ENCODE measurements at places on chromosomes 4 and X.

- no peaks in the 10 kb centered on the region for H3K36me3 ChIP-seq
- peaks cover 2% of the 10 kb centered on the region for H3K4me1 ChIP-seq
- H3K4me3 ChIP-seq = no peak overlapping the region
- DNase-seq = no peak
- H3K27me3 ChIP-seq = no peaks in the 10 kb centered on the region
Measured at GRCh38 chr4:159856451-159856850, 753.6 kb downstream of the RAPGEF2 start.

DNA sequence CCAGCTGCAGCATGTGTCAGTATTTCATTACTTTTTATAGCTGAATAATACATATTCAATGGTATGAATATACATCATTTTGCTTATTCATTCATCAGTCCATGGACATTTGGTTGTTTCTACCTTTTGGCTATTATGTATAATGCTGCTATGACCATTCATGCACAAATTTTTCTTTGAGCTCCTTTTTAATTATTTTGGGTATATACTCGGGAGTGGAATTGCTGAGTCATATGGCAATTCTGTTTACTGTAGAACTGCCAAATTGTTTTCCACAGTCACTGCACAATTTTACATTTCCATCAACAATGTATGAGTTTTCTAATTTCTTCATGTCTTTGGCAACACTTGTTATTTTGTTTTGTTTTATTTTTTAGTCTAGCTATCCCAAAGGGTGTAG is 405.9 kb upstream of the PITX2 start:
- no peak overlapping the region for H3K27ac ChIP-seq
- H3K4me3 ChIP-seq = no peak overlapping the region
- no peaks in the 10 kb centered on the region for H3K4me1 ChIP-seq
- H3K27me3 ChIP-seq = no peaks in the 10 kb centered on the region

- peaks cover 9% of the 10 kb centered on the region for H3K4me1 ChIP-seq
- H3K36me3 ChIP-seq = no peaks in the 10 kb centered on the region
- no peak overlapping the region for H3K27ac ChIP-seq
- no peaks in the 10 kb centered on the region for H3K27me3 ChIP-seq
- no peak overlapping the region for H3K4me3 ChIP-seq
- no peak for DNase-seq
Measured at GRCh38 chr4:167966143-167966542, 126.2 kb upstream of the ANXA10 start.

DNA sequence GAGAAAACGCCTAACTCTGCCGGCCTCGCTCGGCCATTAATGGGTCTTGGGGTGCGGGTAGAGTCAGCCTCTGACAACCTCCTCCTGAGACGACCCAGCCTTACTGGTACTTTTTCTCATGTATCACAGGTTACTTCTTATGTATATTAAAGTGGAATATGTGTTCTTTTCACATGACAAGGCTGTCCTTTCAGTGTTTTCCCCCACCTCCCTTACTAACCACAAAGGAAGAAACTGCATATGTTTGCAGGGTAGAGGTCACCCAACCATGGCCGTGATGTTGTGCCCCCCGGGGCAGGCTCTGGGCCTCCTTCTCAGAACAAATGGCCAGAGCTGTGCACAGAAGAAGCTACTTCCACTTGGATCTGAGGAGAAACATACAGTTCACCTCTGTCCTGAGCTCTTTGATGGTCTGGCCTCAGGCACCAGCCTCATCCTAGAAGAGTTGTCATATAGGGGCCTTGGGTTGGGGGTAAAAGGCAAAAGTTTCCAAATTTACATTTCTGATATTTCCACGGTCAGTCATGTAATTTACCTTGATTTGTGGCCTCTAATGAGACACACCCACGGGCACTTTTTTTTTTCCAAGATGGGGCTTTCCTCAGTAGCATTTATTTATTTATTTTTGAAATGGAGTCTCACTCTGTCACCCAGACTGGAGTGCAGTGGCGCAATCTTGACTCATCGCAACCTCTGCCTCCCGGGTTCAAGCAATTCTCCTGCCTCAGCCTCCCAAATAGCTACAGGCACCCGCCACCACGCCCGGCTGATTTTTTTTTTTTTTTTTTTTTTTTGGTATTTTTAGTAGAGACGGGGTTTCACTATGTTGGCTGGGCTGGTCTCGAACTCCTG is 1.9 kb downstream of the SOWAHD start:
- no peak overlapping the region for H3K27ac ChIP-seq
- no peak for DNase-seq
- no peaks in the 10 kb centered on the region for H3K4me1 ChIP-seq

- no peaks in the 10 kb centered on the region for H3K36me3 ChIP-seq
- no peak overlapping the region for H3K27ac ChIP-seq
- DNase-seq = no peak
- H3K4me1 ChIP-seq = no peaks in the 10 kb centered on the region
- H3K27me3 ChIP-seq = no peaks in the 10 kb centered on the region
- no peak overlapping the region for H3K4me3 ChIP-seq
Measured at GRCh38 chr4:94377294-94377693, 34.7 kb upstream of the HPGDS start.

- no peak for DNase-seq
- no peaks in the 10 kb centered on the region for H3K4me1 ChIP-seq
- H3K36me3 ChIP-seq = no peaks in the 10 kb centered on the region
Measured at GRCh38 chrX:30039768-30040167, 175.6 kb upstream of the MAGEB2 start.

DNA sequence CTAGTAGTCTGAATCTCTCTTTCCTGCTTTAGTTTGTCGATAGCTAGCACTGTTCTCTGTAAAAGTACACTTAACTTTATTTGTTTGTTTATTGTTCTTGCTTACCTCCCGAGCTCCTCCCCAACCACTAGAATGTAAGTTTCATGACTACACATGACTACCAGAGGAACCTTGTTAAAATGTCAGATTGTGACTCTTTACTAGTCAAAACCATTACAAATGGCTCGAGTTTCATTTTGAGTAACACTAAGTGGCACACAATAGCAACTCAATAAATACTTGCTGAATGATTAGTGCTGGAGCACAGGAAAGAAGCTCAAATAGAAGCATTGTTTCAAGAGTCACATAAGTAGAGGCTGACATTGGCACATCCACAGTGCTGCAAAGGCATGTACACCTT is 116.1 kb downstream of the MAPK10 start:
- H3K27me3 ChIP-seq = no peaks in the 10 kb centered on the region
- no peak overlapping the region for H3K27ac ChIP-seq
- DNase-seq = no peak
- H3K4me1 ChIP-seq = no peaks in the 10 kb centered on the region

GRCh38 chr4:148790691-148791090 is 348.5 kb upstream of the NR3C2 start:
- no peak for DNase-seq
- no peak overlapping the region for H3K27ac ChIP-seq
- H3K4me1 ChIP-seq = no peaks in the 10 kb centered on the region
- H3K36me3 ChIP-seq = no peaks in the 10 kb centered on the region
- H3K4me3 ChIP-seq = no peak overlapping the region

DNA sequence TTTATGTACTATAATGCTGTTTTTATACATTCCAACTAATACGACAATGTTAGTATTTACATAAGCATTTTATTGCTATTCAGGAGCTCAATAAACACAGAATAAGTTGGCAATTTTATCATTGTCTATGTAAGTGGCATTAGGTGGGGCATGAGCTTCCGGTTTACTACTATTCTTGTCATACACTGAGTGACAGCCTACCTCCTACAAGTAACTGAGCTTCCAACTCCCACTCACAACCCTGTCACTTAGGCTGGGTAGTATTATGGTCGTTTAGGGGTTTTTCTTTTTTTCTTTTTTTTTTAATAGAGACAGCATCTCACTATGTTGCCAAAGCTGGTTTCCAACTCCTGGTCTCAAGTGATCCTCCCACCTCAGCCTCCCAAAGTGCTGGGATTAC is 7.4 kb downstream of the PPID start:
- H3K27me3 ChIP-seq = no peaks in the 10 kb centered on the region
- DNase-seq = no peak
- H3K4me1 ChIP-seq = no peaks in the 10 kb centered on the region
- H3K27ac ChIP-seq = no peak overlapping the region

GRCh38 chr4:76105652-76106051 is 31.1 kb downstream of the ART3 start:
- no peaks in the 10 kb centered on the region for H3K36me3 ChIP-seq
- H3K27ac ChIP-seq = no peak overlapping the region
- peaks cover 3% of the 10 kb centered on the region for H3K4me1 ChIP-seq
- H3K4me3 ChIP-seq = no peak overlapping the region
- no peaks in the 10 kb centered on the region for H3K27me3 ChIP-seq

DNA sequence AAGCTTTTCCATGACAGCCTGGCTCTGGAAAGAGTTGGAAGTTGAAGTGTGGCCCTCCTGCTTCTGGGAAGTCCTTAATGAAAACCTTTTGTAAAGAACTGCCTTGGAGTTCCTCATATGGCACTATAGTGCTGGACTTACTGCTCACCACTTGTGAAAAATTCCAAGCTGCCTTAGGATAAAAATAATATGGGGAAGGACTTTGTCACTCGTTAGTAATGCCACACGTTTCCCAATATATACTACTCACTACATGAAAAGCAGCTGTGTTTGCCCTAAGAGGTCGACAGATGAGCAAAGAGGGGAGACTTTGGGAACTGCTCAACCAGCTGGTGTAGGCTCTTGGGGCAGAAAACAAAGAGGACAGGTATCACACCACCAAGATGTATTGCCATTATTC is 11.7 kb downstream of the OPHN1 start:
- no peak for DNase-seq
- H3K4me3 ChIP-seq = no peak overlapping the region
- H3K27me3 ChIP-seq = no peaks in the 10 kb centered on the region
- H3K27ac ChIP-seq = no peak overlapping the region
- no peaks in the 10 kb centered on the region for H3K36me3 ChIP-seq

GRCh38 chr4:111601671-111602070 is 543.6 kb upstream of the FAM241A start:
- DNase-seq = no peak
- no peaks in the 10 kb centered on the region for H3K4me1 ChIP-seq
- H3K4me3 ChIP-seq = no peak overlapping the region

GRCh38 chr4:9936129-9936644 is 85.1 kb downstream of the SLC2A9 start:
- no peaks in the 10 kb centered on the region for H3K27me3 ChIP-seq
- no peak overlapping the region for H3K27ac ChIP-seq
- DNase-seq = no peak
- H3K4me1 ChIP-seq = no peaks in the 10 kb centered on the region
- H3K4me3 ChIP-seq = no peak overlapping the region

- H3K36me3 ChIP-seq = no peaks in the 10 kb centered on the region
- no peak overlapping the region for H3K27ac ChIP-seq
- H3K27me3 ChIP-seq = no peaks in the 10 kb centered on the region
- DNase-seq = no peak
Measured at GRCh38 chr4:187139141-187139540, 415.5 kb upstream of the FAT1 start.

- H3K4me3 ChIP-seq = no peak overlapping the region
- no peaks in the 10 kb centered on the region for H3K27me3 ChIP-seq
- no peak for DNase-seq
- no peaks in the 10 kb centered on the region for H3K4me1 ChIP-seq
Measured at GRCh38 chrX:84153538-84153937, 34.5 kb downstream of the RPS6KA6 start.

DNA sequence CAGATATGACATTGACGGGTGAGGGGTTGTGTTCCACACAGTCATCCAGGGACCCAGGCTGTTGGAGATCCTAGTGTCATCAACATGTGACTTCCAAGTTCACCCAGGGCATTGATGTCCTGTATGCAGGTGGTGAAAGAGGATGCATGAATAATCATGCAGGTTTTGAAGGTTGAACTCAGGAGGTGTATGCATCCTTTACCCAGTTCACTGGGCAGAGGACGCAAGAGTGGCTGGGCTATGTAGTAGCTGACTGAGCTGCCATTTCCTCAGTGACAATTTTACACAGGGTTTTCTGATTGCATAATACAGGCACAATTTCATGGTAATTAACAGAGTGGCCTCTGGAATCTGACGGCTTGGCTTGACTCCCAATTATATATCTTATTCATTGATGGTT is 323.0 kb downstream of the HS3ST1 start:
- H3K4me1 ChIP-seq = no peaks in the 10 kb centered on the region
- H3K36me3 ChIP-seq = no peaks in the 10 kb centered on the region
- DNase-seq = no peak
- H3K4me3 ChIP-seq = no peak overlapping the region
- H3K27me3 ChIP-seq = no peaks in the 10 kb centered on the region

DNA sequence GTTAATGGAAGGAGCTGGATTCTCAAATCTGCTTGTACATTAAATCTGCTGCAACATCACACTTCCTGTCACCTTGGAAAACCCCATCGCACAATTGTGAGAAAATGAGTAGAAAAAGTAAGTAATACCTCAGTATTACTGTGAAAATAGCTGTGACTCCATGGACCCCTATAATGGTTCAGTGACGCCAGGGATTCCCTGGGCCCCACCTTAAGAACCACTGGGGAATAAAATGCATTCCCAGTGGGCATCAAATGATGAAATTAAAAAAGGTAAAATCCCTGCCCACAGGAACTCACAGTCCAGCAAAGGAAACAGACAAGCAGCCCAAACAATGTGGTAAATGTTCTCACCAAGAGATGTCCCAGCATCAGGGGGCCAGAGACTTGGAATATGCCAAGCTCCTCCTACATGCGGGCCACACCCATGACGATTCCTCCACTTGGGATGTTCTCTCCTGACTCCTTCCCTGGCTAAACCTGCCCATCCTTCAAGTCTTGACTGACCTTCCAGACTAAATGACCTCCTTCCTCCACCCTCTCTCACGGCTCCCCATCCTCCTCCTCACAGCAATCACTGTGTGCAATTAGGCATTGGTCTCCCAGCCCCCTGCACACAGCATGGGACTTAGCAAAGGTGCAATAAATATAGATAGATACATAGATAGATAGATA is 2.6 kb downstream of the EVC2 start:
- peaks cover 3% of the 10 kb centered on the region for H3K36me3 ChIP-seq
- DNase-seq = no peak
- H3K4me3 ChIP-seq = no peak overlapping the region
- H3K4me1 ChIP-seq = peaks cover 13% of the 10 kb centered on the region
- H3K27me3 ChIP-seq = no peaks in the 10 kb centered on the region
- H3K27ac ChIP-seq = no peak overlapping the region

- no peak overlapping the region for H3K4me3 ChIP-seq
- H3K27ac ChIP-seq = no peak overlapping the region
- peaks cover 5% of the 10 kb centered on the region for H3K4me1 ChIP-seq
- peaks cover 2% of the 10 kb centered on the region for H3K36me3 ChIP-seq
Measured at GRCh38 chrX:153818571-153819383, 11.6 kb downstream of the PDZD4 start.

DNA sequence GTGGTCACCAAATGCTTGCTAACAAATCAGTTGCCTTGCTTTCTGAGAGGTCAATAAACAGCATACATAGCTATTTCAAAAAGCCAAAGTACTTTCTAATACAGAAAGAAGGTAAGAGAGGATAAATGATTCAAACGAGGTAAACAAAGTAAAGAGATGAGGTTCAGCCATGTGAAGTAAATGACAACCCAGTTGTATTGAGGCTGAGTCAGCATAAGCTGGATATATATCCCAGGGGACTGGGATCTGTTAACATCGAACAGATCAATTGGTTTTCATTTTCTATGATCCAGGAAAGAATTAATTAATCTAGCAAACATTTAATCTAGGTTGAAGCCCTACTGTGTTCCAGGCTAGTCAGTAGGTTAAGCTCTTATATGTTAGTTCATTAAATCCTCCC is 97.3 kb upstream of the GRIA3 start:
- no peaks in the 10 kb centered on the region for H3K27me3 ChIP-seq
- no peak overlapping the region for H3K4me3 ChIP-seq
- no peak for DNase-seq
- no peak overlapping the region for H3K27ac ChIP-seq
